ENCODE measurements at places on chromosomes 5 and 9.

DNA sequence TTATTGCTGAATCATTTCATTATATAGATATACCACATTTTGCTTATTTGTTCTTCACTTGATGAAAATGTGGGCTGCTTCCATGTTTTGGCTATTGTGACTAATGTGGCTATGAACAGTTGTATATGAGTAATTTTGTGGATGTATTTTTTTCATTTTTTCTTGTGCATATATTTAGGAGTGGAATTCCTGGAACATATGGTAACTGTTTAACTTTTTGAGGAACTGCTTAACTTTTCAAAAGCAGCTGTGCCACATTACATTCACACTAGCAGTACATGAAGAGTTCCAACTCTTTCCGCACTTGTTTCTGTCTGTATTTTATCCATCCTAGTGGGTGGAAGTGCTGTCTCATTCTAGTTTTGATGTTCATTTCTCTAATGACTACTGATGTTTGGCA, 67.8 kb downstream of the JAK2 start:
- DNase-seq: no peak

- DNase-seq: no peak
These were observed 165.2 kb upstream of the ST8SIA4 start for GRCh38 chr5:101068298-101068697.

- DNase-seq: no peak
These were observed 98.3 kb downstream of the PSD2 start for GRCh38 chr5:139893873-139894272.

- DNase-seq: peak; percentile 62
These were observed 56.5 kb upstream of the NOTCH1 start for GRCh38 chr9:136602193-136602885.

- DNase-seq: no peak
These were observed 1445.1 kb upstream of the CDH9 start for GRCh38 chr5:28483327-28484025.

DNA sequence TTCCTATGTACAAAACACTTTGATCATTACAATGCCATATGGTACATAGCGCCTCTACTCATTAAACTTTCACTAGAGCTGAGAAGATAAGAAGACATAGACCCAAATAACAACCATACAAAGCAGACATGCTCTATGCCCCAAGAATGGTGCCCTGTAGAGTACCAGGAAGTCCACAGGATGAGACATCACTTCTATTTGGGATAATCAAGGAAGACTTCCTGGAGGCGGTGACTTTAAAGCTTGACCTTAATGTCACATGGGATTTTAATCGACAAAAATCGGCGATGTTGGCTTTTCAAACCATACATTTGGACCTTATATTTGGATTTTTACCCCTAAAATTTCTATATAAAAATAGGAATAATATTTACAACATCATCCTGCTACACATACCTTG, 224.3 kb upstream of the MAP3K1 start:
- DNase-seq: no peak

- DNase-seq: no peak
These were observed 157.6 kb downstream of the TTC39B start for GRCh38 chr9:15149450-15149849.

GRCh38 chr9:14752871-14753270, 30.3 kb upstream of the CER1 start:
- DNase-seq: no peak

GRCh38 chr9:105278751-105279150, 34.3 kb downstream of the SLC44A1 start:
- DNase-seq: no peak

GRCh38 chr9:85554349-85554748, 187.4 kb downstream of the AGTPBP1 start:
- DNase-seq: no peak

- no peak for DNase-seq
These were observed 248.1 kb upstream of the MAP3K1 start for GRCh38 chr5:56567278-56567677.

DNA sequence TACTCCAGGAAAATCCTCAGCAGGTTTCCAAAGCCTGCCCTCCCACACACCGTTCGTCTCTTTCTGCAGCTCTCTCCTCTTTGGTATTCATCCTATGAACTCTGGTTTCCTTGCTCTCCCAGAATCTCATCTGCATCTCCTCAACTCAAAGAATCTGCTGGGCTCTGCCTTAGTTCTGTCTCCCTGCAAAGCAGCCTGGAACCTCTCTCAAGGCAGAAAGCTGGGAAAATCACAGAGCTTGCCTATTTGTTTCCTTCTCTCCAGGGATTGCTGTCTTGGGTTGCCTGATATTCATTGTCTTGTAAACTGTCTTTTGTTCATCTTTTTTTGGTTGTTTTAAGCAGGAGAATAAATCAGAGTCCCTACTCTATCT, 5.3 kb upstream of the ERAP2 start:
- no peak for DNase-seq

DNA sequence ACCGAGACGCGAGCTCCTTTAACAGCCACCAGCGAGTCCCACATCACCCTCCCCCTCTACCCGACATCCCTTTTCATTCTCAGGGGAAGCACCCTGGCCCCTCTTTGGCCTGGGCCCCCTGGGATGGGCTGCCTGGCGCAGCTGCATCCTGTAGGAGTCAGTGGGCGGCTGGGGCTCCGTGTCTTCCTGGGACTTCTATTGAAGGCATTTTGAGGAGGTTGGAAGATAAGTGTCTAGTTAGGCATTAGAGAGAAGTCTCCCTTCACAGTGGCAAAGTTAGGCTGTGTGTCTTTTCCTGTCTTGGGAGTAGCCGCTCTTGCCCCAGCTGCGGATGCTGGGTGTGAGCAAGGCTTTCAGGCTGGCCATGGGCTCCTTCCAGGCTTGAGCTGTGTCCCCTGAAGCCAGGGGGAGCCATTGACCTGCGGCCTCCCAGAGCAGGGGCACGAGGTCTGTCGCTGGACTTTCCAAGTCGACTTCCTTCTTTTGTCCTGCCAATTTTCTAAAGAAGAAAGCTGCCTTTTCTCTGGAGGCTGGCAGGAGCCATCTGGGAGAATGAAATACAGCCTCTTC, 18.6 kb upstream of the NKD2 start:
- peak; percentile 70 for DNase-seq

DNA sequence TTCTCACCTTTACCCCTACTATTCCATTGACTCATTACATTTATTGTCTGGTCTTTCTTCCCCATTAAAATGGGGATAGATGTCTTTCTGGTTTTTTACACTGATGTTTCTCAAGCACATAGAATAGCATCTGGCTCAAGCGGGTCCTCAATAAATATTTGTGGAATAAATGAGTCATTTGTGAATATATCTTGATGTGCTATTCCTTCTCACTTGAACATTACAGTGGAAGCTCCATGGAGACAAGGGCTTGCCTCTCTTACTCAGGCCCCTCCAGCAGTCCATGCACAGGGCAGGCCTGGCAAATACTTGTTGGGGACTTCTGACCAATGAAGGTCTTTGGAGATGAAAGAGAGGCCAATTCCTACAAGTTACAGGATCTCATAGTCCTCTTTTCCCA, 151.7 kb upstream of the TAS2R1 start:
- DNase-seq: no peak

GRCh38 chr9:27109621-27110020, 596 bp downstream of the TEK start:
- no peak for DNase-seq

DNA sequence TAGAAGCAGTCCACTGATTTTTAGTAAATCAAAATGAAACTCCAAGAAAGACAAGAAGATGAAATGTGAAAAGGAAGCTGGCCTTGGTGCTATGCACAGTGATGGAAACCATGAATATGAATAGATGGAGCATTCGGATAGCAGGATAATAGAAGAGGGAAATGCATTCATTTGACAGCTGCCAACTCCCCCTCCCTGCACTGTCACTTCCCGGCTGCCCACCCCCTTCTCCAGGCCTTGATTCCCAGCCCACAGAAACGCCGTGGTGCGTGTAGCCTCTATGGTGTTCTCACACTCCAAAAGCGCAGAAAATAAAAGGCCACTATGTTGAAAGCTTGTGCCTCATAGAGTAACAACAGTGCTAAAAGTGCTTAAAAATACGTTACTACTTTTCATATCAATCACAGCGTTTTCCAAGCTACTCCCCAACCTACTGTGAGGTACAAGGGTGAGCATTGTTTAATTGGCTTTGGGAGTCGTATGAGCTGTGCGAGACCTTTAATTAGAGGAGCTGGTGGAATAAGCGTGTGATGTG, 26.1 kb upstream of the IFNK start:
- DNase-seq: no peak

GRCh38 chr5:194102-194501, 2.8 kb downstream of the LRRC14B start:
- DNase-seq: no peak

- no peak for DNase-seq
These were observed 117.8 kb upstream of the OSMR start for GRCh38 chr5:38728029-38728428.

DNA sequence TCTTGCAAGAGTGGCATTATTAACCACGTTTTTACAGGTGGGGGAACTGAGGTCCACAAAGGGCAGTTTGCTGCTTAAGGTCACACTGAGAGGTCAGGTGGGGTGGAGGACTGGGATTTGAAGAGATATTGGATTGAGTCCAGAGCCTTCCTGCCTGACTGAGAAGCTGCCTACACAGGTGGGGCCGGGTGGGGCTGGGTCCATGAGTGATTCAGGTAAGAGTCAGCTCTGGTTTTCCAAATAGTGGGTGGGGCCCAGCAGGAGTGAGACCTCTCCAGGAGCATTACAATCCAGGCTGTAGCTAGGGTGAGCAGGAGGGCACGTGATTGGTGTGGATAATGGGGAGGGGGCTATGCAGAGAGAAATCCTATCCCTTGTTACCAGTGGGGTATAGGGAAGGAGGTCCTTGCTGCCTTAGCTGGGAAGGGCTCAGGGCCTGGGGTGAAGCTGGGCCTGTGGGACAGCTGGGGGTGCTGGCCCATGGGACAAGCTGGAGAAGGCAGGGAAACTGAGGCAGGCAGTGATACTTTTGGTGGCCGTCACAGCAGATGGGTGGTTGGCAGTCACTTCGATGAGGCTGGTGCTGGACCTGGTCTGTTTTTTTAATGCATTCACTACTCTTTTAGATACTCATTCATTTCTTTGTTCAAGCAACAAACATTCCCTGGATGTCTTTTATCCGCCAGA, 2.9 kb upstream of the PTGS1 start:
- no peak for DNase-seq

GRCh38 chr5:108801776-108802175, 54.1 kb downstream of the FER start:
- DNase-seq: no peak

DNA sequence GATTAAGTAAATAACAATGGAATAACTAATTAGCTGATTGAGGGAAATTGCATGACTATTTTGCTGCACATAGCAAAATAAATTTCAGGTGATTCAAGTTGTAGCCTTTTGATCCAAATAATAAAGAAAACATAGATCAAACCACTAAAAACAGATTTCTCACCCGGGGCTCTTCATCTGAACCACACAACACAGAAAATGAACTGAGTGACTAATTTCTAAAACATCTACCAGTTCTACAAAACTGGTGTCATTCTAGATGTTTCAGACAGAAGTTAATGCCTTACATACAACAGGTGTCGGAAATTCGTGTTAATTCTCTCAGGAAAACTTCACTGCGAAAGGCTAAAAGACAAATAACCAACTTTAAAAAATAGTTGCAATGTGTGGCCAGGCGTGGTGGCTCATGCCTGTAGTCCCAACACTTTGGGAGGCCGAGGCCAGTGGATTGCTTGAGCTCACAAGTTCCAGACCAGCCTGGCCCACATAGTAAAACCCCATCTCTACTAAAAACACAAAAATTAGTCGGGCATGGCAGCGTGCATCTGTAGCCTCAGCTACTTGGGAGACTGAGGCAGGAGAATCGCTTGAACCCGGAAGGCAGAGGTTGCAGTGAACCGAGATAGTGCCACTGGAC, 6.9 kb downstream of the PROP1 start:
- no peak for DNase-seq

DNA sequence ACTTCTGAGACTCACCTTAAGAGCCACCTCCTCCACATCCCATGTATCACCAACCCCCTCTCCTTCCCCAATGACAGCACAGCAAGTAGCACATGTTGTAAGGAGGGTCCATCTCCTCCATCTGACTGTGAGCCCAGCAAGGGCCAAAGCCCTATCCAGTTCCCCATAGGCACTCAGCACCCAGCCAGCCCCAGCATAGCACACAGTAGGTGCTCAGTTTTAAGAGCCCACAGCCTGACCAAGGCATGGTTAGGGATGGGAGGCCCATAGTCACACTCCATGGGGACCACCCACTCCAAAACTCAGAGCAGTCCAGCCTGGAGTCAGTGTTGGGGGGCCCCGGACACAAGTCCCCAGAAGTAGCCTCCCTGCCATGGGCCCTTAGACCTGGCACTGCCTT, 205.7 kb downstream of the CDK5RAP2 start:
- peak; percentile 16 for DNase-seq
